Calu3 (cell line): ENCODE measurements at places on chromosomes 7 and 10. TPM values are rescaled to one million over a fixed set of nuclear protein-coding genes. Genes with fewer than 3 reads are reported as not detected.
A peak's percentile ranks its signal among the peaks of the same experiment; 100 is the strongest.

FOXP2 gene
- 1.6 and 2.5 TPM in 2 replicates for total RNA-seq

HOXA2 gene
- total RNA-seq, result 1.9 and 3.2 TPM in 2 replicates

SLF2 gene
- 17.6 and 18.3 TPM in 2 replicates for total RNA-seq

CDC14C gene
- 0.24 TPM in 1 of 2 replicates, not detected in the other for total RNA-seq

- no peak for DNase-seq
These were observed 6.2 kb upstream of the IGF2BP3 start for GRCh38 chr7:23476286-23477156.

- no peak for DNase-seq
These were observed 54.9 kb upstream of the SP4 start for GRCh38 chr7:21373031-21373430.

GRCh38 chr10:55232553-55232952 lies 431.5 kb upstream of the PCDH15 start:
- peak; percentile 3 for DNase-seq

GRCh38 chr10:127280446-127280845 lies 84.1 kb upstream of the INSYN2A start:
- DNase-seq, result no peak

GRCh38 chr10:29932991-29933390 lies 126.4 kb downstream of the JCAD start:
- DNase-seq, result no peak

GRCh38 chr10:120600871-120601649 lies 144.0 kb downstream of the PLPP4 start:
- DNase-seq, result peak; percentile 28

DNA sequence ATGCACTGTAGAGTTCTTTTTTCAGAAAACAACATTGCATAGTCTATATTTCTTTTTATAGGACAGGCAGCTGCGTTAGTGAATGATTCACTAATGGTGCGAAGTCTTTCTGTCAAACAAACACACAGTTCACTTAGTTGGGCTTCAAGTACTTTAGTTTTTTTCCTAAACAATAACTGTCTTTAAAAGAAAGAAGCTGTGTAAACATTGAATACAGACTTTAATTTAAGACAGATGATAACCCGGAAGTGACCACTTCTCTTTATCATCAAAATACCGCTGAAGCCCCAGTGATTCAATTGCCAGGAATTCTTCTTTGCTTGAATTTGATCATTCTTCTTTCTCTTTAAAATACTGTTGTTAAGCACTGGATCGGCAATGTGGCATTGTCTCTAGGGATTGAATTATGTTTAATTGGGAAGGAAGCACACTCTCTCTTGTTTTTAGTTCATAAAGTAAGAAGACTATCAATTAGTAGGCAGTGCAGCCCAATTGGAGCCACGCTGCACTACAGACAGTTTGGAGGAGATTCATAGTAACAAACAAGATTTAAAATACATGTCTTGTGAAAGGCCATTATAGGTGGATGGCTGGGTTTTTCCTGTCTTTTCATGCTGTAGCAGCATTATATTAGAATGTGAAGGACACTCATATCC lies 30.4 kb downstream of the CNTNAP2 start:
- DNase-seq, result no peak

- no peak for DNase-seq
These were observed 23.8 kb upstream of the PIK3AP1 start for GRCh38 chr10:96743988-96744585.
